Jurkat, Clone E6-1 (cell line): ENCODE measurements at places on chromosomes 5 and 9.

DNA sequence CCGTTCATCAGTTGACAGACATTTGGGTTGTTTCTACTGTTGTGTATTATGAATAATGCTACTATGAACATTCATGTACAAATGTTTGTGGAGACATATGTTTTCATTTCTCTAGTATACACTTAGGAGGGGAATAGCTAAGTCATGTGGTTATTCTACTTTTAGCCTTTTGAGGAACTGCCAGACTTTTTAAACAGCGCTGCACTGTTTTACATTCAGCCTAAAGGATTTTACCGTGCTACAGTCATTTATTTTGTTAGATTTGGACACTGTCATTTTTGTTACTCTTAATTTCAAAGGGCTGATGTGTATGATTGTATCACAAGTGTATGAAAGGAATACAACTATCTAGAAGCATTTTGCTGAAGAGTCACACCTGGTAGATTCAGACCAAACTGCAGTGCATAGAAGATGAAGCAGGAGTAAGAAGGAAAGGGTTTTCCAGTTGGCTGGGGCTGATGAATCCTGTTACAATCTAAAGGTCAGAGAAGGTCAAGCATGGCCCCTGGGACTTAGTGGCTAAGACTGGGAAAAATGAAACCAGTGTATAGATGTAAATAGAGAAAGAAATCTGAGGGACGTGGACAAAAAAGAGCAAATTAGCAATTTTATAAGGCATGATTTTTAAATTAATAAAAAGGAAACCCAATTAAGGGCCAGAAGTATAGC lies 509.7 kb downstream of the PSAT1 start:
- DNase-seq, result no peak

- DNase-seq, result no peak
Measured at GRCh38 chr5:149475777-149476176, 75.5 kb downstream of the CSNK1A1 start.

DNA sequence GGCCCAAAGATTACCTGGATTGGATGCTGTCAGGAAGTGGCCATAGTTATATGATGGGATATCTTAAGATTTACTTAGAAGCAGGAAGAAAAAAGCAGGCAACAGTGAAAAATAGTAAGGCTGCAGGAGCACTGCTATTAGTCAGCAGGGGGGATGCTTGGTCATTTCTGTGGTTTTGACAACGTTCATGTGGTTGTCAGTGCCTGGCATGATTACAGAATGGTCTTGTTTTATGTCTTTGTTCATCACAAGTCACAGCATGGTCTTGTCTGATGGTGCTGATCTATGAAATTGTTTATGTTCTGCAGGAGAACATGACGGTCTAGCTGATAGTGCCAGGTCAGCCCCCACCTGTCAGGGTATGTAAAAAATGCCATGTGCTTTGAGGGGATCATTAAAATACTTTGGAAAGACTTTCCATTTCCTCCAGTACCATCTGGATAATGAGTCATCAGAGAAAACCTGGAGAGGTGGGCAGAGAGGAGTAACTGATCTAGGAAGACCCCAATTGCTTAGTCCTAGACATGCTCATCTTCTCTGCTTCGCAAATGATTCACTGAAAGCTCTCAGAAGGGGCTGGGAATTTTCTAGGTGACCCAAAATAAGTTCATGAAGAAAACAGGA lies 48.5 kb downstream of the PLGRKT start:
- DNase-seq, result no peak

DNA sequence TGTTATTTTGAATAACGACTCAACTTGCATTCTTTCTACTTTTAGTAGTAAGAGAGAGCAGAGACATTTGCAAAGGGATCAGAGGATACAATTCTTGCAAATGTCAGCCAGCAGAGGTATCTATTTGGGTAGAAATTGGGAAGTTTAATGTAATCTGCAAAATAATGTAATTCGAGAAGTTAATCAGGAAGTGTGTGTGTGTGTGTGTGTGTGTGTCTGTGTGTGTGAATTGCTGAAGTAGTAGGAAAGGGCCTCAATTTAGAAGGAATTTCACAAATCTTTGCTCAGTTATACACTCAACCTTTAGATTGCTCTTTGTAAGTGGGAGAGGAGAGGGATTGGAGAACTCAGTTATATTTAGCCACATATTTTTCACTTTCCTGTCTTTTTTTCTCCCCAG lies 11.0 kb upstream of the IFNA1 start:
- DNase-seq, result no peak

- no peak for DNase-seq
Measured at GRCh38 chr9:12975496-12975895, 200.7 kb downstream of the LURAP1L start.

DNA sequence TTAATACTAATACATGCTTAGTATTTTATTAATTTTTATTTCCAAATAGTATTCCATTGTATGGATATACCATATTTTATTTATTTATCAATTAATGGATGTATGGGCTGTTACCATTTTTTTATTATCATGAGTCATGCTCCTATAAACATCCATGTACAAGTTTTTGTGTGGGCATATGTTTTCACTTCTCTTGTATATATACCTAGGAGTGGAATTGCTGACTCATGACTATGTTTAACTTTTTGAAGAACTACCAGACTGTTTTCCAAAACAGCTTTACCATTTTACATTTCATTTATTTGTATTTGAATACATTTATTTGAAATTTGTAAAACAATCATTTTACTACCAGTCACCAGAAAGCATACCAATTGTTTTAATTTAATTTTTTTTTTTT lies 14.1 kb upstream of the LRRC19 start:
- DNase-seq, result no peak

DNA sequence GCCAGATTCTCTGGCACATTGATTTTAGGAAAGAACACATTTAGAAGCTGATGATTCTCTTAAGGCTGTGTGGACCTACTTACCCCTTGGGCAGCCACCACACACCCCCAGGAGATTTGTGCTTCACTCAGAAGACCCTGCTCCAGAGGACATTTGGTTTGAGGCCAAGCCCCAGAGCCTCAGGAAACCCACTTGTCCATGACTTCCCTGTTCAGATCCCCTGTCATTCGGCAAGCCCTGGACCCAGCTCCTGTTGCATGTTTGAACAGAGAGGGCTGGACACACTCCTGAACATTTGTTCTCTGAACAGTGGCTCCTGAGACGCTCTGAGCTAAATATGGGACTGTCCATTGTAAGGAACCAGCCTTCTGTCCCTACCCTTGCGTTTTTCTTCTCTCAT lies 82.1 kb downstream of the AMBP start:
- no peak for DNase-seq

GRCh38 chr5:1658665-1659064 lies 134.9 kb upstream of the LPCAT1 start:
- no peak for DNase-seq
